ENCODE measurements at places on chromosomes 5 and 9.

- peak; percentile 13 for DNase-seq
These were observed 20.4 kb downstream of the GNPDA1 start for GRCh38 chr5:141992349-141992963.

GRCh38 chr5:117889596-117889995 lies 1098.8 kb downstream of the DTWD2 start:
- DNase-seq: no peak

- no peak for DNase-seq
These were observed 18.8 kb downstream of the HTR4 start for GRCh38 chr5:148635321-148636083.

DNA sequence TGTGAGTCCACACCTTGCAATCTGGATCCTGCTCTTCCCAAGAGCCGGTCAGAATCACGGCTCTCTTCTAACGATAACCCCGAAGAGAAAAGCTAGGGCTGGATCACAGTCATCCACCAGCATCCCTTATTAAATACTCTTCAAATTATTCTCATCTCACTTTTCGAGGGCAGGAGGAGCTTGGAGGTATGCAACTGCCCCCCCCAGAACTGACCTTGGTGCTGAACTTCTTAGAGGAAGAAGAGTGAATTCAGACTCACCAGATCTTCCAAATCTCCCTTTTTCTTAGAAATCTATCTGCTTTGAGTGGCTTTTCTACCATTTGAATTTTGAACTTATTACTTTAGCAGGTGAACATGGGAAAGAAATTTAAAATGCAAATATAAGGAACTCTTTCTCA lies 75.7 kb downstream of the MED10 start:
- no peak for DNase-seq

DNA sequence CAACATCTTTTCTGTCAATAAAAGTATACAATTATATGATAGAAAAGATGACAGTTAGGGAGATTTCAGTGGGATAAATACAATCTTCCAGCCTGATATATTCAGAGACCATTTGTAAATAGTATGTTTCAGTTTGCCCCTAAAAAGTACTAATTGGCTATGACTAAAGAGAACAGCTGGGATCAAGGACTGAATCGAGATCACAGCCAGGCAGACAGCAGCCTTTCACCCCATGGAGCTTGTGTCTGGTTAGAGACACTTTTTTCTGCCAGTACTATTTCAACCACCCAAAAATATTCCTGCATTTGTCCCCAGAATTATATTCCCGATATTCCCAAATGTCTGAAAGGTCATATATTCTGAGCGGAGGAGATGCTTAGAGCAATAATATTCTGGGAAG lies 577.3 kb upstream of the TLE4 start:
- no peak for DNase-seq

GRCh38 chr5:131281133-131281867 lies 17.4 kb downstream of the CDC42SE2 start:
- no peak for DNase-seq

- no peak for DNase-seq
These were observed 103.2 kb upstream of the VCAN start for GRCh38 chr5:83368319-83368718.

GRCh38 chr5:108472237-108472636 lies 90.3 kb upstream of the FBXL17 start:
- no peak for DNase-seq

GRCh38 chr5:98258939-98259338 lies 514.5 kb upstream of the RGMB start:
- DNase-seq: no peak

DNA sequence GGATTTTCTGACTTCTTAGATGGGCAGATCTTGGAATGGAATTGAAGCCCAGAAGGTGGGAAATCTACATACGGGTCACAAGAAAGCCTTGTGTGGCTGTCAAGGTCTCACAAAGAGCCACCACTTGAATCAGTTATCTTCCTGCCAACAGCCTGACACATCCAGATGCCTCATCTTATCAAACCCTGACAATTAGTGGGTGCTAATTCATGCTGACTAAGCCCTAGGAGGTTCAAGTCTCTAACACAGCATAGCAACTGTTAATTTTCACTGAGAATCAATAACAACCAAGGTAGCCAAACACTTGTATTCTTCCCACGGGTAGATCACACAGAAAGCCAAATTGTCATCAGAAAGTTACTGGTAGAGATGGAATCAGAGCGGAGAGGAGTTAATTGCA lies 222.2 kb downstream of the TMEM167A start:
- no peak for DNase-seq

DNA sequence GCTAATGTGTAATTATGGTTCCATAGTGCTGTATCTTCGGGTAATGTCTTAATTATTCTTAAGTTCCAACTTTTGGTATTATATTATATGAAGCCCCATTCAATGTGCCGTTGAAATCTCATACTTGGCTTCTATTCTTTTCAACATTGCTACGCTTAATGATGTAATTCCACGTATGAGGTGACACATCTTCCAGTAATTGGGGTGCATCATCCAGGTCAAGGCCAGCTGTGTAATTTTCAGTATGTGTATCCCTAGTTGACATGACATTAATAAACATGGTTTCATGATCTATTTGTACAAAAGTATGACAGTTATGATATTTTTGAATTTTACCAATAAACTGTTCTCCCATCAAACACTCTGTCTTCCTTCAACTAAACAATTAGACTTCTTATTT lies 546.3 kb downstream of the CTNND2 start:
- DNase-seq: no peak

DNA sequence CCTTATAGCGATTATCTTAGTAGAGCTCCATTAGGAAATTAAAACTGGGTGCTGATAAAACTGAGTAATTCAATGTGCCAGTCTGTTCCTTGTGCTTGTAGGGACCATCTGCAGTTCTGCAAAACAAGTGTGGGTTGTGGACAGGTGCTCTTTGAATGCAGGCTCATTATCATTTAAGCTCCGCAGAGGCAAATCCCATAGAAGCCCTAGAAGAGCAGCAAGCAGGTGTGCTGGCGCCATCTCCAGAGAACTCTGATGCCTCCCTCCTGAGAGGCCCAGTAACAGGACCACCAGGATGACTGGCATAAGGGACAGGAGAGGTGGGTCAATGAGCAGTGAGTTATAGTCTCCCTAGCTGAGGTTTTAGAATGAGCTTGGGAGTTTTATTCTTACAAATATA lies 1342.4 kb upstream of the DMAC1 start:
- peak; percentile 77 for DNase-seq

GRCh38 chr9:112884721-112885120 lies 6.0 kb downstream of the SLC46A2 start:
- DNase-seq: no peak

Data from NCI-H524 (cell line).